Osteocyte (in vitro differentiated cells): ENCODE measurements at places on chromosomes 3 and 15. TPM values are rescaled to one million over a fixed set of nuclear protein-coding genes. Genes with fewer than 3 reads are reported as not detected.
A peak's percentile ranks its signal among the peaks of the same experiment; 100 is the strongest.

The MRPS22 gene
- 30.4 and 35.8 TPM in 2 replicates for total RNA-seq

The FGF7 gene
- total RNA-seq, result 0.32 TPM in 1 of 2 replicates, not detected in the other

- H3K4me1 ChIP-seq, result peaks cover 36% of the 10 kb centered on the region
- DNase-seq, result no peak
- no peaks in the 10 kb centered on the region for H3K27me3 ChIP-seq
- H3K4me3 ChIP-seq, result no peak overlapping the region
Observed at GRCh38 chr3:174191380-174191779, 667.8 kb upstream of the NAALADL2 start.

DNA sequence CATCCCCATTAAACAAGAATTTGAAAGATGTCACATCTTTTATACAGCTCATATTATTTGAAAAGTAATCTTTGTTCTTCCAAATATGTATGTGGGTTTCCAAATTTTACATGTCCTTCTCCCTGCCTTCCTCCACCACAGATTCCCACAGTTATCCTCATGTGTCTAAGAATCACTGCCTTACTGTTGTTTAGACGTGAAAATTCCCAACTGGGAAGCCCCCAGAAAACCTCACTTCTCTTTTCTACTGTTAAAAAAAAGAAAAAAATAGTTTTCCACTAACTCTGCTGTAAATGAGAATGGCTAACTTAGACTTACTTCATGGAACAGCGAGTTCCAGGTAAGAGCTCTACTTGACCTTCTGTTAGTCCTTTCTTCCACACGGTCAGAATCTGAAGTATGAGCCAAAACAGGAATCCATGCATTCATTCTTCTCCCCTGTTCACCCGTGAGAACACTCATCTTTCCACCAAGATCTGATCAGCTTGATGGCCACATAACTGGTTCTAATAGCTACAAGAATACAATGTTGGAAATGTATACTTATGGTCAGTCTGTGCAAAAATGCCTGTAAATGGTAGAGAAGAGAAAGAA lies 17.9 kb upstream of the CSTA start:
- H3K4me1 ChIP-seq, result no peaks in the 10 kb centered on the region
- no peak overlapping the region for H3K27ac ChIP-seq
- H3K36me3 ChIP-seq, result no peaks in the 10 kb centered on the region
- no peak overlapping the region for H3K4me3 ChIP-seq
- DNase-seq, result no peak
- peaks cover 13% of the 10 kb centered on the region for H3K27me3 ChIP-seq

GRCh38 chr3:35088943-35089342 lies 550.4 kb upstream of the ARPP21 start:
- no peaks in the 10 kb centered on the region for H3K27me3 ChIP-seq
- no peak overlapping the region for H3K27ac ChIP-seq
- H3K36me3 ChIP-seq, result no peaks in the 10 kb centered on the region
- DNase-seq, result no peak

DNA sequence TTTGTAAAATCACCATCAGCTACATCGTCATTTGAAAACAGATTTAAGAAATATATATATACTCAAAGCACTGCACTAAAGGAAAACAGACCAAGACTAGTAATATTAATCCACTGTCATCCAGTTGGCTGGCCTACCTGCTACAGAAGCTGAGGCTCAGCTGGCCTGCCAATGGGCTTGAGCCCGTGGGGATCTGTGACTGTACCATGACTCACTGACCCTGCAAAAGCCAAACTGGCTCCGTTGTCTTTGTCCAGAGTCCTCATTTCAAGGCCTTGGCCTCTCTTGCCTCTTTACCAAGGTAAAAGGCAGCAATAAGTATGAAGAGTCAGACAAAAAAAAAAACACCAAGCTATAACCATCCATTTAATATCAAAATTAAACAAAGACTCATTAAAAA lies 463.5 kb upstream of the RASGRP1 start:
- DNase-seq, result no peak
- H3K4me1 ChIP-seq, result peaks cover 4% of the 10 kb centered on the region
- no peak overlapping the region for H3K27ac ChIP-seq
- H3K27me3 ChIP-seq, result peaks cover 3% of the 10 kb centered on the region
- no peak overlapping the region for H3K4me3 ChIP-seq

DNA sequence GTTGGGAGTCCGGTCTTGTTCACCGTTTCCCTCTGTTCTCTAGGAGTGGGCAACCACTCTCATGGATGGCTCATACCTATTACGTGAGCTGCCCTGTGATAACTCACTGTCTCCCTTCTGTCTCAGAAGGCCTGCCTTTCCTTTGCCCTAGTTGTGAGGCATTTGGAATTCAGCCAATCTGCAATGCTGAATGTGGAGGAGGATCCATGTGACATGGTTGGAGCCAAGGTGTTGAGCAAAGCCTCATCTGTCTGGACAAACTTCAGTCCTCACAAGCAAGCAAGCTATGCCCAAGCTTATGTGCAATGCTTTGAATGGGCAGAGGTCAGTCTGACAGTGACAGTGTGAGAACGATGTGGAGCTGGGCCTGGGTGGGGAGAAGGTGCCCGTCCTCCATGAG lies 37.8 kb upstream of the ATP10A start:
- peaks cover 21% of the 10 kb centered on the region for H3K4me1 ChIP-seq
- no peaks in the 10 kb centered on the region for H3K27me3 ChIP-seq
- no peak overlapping the region for H3K4me3 ChIP-seq
- H3K36me3 ChIP-seq, result no peaks in the 10 kb centered on the region

DNA sequence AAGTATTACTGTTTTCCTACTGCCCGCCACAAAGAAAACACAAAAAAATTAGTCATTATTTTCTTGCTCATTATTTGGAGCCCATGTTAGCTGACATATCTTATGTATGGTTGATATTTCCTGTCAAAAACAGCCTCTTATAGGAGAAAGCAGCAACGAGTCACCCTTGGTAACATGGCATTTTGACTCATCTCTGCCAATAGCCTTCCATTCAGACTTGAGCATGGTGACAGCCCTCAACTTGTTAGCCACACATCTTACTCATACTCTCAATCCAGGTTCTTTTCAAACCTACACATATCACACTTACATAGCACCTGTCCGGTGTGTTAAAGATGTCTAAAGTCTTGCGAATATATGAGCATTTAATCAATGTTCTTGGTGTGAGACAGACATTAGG lies 109.4 kb upstream of the SAMMSON start:
- no peak for DNase-seq
- no peak overlapping the region for H3K4me3 ChIP-seq

DNA sequence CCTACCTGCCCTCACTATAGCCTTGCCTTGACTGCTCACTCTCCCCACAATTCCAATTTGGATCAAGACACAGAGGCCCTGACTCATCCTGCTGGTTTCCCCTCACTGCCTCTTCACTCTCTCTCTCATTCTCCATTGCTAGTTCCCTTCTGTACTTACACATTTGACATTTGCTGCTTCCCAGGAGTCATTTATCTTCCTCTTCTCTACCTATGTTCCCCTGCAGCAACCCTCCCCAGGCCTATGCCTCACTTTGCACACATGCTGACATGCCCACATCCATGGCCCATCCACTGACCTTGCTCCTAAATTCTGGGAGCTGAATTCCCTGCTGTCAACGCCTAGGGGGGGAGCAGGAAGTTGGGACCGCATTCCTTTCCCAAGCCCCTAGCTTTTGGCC lies 82.2 kb downstream of the SRGAP3 start:
- H3K36me3 ChIP-seq, result no peaks in the 10 kb centered on the region
- H3K4me3 ChIP-seq, result no peak overlapping the region
- no peak for DNase-seq
- H3K27ac ChIP-seq, result no peak overlapping the region

GRCh38 chr15:83784975-83785374 lies 131.1 kb downstream of the ADAMTSL3 start:
- H3K27me3 ChIP-seq, result no peaks in the 10 kb centered on the region
- H3K4me1 ChIP-seq, result no peaks in the 10 kb centered on the region
- DNase-seq, result no peak
- H3K4me3 ChIP-seq, result no peak overlapping the region
- no peaks in the 10 kb centered on the region for H3K36me3 ChIP-seq

GRCh38 chr15:43775411-43775965 lies 1.3 kb downstream of the ELL3 start:
- peaks cover 23% of the 10 kb centered on the region for H3K36me3 ChIP-seq
- H3K4me3 ChIP-seq, result peak overlapping the region; percentile 86
- no peak for DNase-seq
- peaks cover 21% of the 10 kb centered on the region for H3K4me1 ChIP-seq
- H3K27me3 ChIP-seq, result no peaks in the 10 kb centered on the region

DNA sequence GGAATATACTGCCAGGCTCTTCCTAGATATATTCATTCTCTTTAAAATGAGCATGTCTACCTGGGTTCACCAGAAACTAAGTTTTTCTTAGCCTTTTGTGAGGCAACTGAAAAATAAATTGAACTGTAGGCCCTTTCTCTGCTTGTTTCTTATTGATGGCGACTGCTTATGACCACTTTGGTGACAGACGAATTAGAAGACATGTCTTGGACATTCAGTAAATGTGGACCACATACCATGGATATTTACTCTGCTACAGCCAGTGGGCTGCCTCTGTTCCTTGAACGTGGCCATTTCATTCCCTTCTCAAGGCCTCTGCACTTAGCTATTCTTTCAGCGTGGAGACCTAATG lies 603 bp upstream of the SELENOK start:
- H3K36me3 ChIP-seq, result peaks cover 4% of the 10 kb centered on the region
- H3K4me3 ChIP-seq, result peak overlapping the region; percentile 95
- no peak for DNase-seq
- peak overlapping the region; percentile 98 for H3K27ac ChIP-seq

GRCh38 chr3:43455233-43455632 lies 166.6 kb downstream of the ANO10 start:
- no peaks in the 10 kb centered on the region for H3K27me3 ChIP-seq
- DNase-seq, result no peak
- no peaks in the 10 kb centered on the region for H3K4me1 ChIP-seq
- no peak overlapping the region for H3K4me3 ChIP-seq

- DNase-seq, result no peak
- peaks cover 30% of the 10 kb centered on the region for H3K36me3 ChIP-seq
- no peak overlapping the region for H3K27ac ChIP-seq
- no peaks in the 10 kb centered on the region for H3K27me3 ChIP-seq
- H3K4me1 ChIP-seq, result peaks cover 29% of the 10 kb centered on the region
Observed at GRCh38 chr15:88628018-88628654, 7.0 kb downstream of the AEN start.

DNA sequence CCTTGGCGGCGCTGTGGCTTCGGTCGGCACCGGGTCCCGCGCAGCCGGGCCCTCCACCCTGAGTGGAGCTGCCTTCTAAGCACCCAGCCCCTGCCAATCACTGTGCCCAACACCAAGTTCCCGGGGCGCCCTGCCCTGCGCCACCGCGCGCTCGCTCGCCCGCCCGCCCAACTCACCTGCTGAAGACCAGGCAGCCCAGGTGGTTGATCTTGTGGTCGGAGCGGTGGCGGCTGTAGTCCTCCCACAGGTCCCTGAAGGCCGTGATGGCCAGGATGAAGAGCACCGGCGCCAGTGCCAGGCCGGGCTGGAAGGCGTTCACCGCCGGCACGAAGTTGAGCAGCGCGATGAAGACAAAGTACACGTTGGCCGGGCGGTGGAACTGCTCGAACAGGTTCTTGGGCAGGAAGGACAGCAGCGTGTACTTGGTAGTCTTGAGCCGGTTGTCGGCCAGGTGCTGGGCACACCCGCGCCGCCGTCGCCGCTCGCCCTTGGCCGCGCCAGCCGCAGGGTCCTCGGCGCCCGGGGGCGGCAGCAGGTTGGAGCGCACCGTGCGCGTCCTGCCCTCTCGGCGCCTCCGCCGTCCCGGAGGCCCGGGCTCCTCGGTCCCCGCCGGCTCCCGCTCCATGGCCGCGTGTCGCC lies 536 bp downstream of the ATP10A start:
- no peaks in the 10 kb centered on the region for H3K27me3 ChIP-seq
- peaks cover 6% of the 10 kb centered on the region for H3K36me3 ChIP-seq
- no peak for DNase-seq
- peaks cover 58% of the 10 kb centered on the region for H3K4me1 ChIP-seq

DNA sequence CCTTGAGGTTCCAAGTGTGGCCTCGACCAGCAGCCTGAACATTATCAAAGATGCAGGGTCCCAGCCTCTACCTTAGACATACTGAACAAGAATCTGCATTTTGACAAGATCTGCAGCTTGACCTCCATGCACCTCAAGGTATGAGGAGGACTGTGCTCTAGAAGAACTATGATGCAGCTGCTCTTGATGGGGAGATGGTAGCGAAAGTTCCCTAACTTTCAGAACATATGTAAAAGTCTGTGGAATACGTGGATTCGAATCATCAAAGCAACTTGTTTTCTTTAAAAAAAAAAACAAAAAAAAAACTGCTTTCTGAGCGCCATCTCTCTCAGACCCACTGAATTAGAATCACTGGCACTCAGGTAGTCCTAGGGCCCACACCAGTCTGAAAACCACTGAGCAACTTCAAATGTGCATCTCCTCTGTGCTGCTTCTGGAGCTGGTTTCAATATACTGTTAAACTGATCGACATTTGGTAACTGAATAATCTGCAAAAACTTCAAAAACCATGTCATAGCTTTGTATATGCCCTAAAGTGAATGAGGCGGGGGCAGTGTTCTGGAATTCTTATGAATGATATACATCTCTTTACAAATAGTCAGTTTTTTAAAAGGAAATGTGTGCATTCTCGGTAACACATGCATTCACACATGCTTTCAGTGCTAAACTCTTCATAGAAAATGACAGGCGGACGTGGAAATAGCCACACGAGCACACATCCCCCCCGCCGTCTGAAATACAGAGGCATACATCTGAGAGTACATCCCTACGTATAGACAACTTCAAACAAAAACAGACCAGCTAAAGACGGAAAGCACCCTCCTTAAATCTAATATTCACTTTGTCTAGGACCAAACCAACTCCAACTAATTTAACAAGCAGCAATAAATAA lies 128.8 kb downstream of the FOXP1 start:
- no peak overlapping the region for H3K4me3 ChIP-seq
- H3K27me3 ChIP-seq, result no peaks in the 10 kb centered on the region
- DNase-seq, result no peak
- peaks cover 1% of the 10 kb centered on the region for H3K36me3 ChIP-seq

GRCh38 chr3:190601622-190602021 lies 87.7 kb downstream of the IL1RAP start:
- no peak for DNase-seq
- H3K4me3 ChIP-seq, result no peak overlapping the region
- peaks cover 21% of the 10 kb centered on the region for H3K36me3 ChIP-seq
- no peak overlapping the region for H3K27ac ChIP-seq
- no peaks in the 10 kb centered on the region for H3K4me1 ChIP-seq

- no peaks in the 10 kb centered on the region for H3K27me3 ChIP-seq
- no peak overlapping the region for H3K27ac ChIP-seq
- H3K36me3 ChIP-seq, result no peaks in the 10 kb centered on the region
- DNase-seq, result no peak
- H3K4me3 ChIP-seq, result peak overlapping the region; percentile 63
Observed at GRCh38 chr15:89749951-89750559, 994 bp downstream of the MESP1 start.

DNA sequence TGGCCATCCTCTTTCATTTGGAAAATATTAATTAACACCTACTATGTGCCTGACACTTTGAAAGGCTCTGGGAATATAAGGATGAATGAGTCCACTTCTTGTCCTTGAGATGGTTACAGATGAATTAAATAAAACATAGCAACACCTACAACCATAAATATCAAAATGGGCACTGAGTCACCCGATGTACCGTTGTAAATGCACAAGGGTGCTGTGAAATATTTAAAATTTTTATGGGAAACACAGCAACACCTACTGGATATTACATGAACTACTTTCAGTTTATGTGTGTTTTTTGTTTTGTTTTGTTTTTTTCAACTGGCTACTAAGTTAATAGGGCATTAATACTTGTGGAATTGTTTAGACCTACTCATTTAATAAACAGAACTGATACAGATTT lies 239.0 kb upstream of the NAALADL2 start:
- no peak for DNase-seq
- no peaks in the 10 kb centered on the region for H3K27me3 ChIP-seq
- no peak overlapping the region for H3K27ac ChIP-seq
- no peak overlapping the region for H3K4me3 ChIP-seq
